ENCODE measurements at places on chromosomes 3 and 15.

DNA sequence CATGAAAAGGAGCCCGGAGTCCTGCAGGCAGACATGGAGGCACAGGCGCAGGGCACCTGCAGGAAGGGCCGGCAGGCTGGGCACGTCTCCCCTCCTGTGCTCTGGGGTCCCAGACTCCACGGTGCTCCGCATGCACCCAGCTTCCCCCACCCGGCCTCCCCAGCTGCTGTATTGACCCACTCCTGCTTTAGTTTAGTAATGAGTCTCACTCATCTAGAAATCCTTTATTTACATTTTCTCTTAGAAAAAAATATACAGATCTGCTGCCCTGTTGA lies 8.5 kb downstream of the MESP2 start:
- DNase-seq: no peak

GRCh38 chr3:131282379-131282778 lies 99.2 kb upstream of the NUDT16 start:
- no peak for DNase-seq

DNA sequence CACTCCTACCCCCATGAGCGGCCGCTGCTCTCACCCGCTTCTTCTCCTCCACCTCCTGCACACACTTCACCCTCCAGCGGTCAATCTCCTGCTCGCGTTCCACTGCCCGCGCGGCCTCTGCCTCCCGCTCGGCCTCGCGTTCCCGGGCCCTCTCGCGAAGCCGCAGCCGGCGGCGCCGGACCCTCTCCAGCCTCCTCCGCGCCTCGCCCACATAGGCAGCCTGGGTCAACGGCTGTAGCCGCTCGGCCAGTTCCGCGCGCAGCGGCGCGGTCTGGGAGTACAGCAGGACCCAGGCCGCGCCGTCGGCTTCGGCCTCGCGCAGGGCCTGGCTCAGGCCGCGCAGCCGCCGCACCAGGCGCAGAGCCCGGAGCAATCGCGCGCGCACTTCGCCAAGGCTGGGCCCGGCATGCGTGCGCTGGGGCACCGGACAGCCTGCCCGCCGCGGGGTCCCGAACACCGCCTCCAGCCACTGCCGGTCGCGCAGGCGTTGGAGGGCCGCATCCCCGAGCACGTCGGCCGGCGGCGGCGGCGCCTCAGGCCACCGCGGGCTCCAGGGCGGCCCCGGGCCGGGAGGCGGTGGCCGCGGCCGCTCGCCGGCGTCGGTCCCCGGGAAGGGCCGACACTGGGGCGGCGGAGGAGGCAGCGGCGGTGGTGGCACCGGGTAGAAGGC lies 595 bp downstream of the PDCD7 start:
- DNase-seq: peak; percentile 7

- DNase-seq: no peak
Measured at GRCh38 chr3:191280882-191281281, 48.3 kb upstream of the CCDC50 start.

DNA sequence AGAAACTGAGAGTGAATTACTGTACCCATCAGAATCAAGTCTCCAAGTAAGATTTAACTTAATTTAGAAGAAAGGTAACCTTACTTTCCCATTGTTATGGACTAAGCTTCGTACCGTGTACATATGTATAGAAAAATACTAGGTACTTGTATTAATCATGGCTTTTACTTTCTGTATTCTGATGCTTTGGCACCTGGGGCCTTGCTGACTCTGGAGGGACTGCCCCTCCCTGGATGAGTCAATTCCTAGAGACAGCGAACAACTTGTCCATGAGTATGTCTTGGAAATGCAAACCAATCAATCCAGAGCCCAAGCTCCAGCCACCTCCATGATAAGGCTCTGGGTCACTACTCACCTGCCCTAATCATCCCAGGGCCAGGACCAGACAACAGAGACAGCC lies 50.0 kb upstream of the DGKG start:
- DNase-seq: no peak

- no peak for DNase-seq
Measured at GRCh38 chr3:178969004-178969700, 102.5 kb downstream of the ZMAT3 start.

DNA sequence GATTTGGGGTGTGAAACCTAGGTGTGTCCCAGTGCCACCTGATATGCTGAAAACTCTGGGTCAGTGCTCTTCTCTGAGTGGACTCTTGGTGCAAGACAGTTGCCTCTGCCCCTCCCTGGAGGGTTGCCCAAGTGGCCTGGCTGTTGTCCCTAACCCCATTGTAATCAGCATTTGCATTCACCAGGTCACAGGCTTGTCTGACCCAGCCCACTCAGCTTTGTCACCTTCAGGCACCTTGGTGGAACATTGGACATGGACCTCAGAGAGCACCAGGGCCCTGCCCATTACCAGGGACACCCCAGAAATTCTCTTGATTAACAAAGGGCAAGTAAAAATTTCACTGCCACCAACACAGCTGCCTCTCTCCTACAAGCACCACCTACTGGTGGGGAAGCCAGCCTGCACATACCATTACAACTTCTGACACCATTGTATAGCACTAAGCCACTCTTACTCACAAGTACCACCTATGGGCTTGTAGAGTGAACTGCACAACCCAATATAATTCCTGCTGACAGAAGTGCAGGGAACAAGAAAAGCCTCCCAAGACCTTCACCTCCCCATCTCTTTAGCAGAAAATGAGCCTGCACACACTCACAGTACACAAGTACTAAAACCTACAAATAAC lies 324.6 kb downstream of the EPHA6 start:
- DNase-seq: no peak

DNA sequence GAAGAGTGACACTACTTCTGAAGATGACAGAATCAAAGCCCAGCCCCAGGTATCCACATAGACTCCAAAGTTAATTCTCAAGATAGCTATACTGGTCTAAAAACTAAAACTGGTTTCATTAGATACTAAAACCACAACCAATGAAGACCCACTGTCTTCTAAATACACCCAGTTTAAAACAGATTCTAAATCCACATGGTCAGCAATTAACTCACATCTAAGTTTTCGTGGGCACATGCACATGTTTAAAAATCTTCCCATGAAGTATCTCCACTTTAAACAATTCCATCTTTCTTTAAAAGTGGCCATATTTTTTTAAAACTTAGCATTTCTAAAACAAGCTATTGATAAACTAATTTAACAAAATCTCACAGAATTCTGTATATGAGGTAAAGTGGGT lies 63.1 kb downstream of the GPR160 start:
- no peak for DNase-seq

- no peak for DNase-seq
Measured at GRCh38 chr3:142595581-142595950, 627 bp upstream of the PLS1 start.

- no peak for DNase-seq
Measured at GRCh38 chr15:91306144-91306543, 206.1 kb downstream of the SV2B start.

Measured in head of caudate nucleus (tissue), 42 donors.